ENCODE measurements at places on chromosomes 12 and 14. TPM values are rescaled to one million over a fixed set of nuclear protein-coding genes. Genes with fewer than 3 reads are reported as not detected.

The SPTB gene
- total RNA-seq = 0.09 TPM

The PROX2 gene
- not detected for total RNA-seq

The TRIM9 gene
- total RNA-seq = 1.3 TPM

GRCh38 chr12:46865311-46865710 is 39.5 kb upstream of the SLC38A4 start:
- H3K36me3 ChIP-seq = no peaks in the 10 kb centered on the region
- H3K4me3 ChIP-seq = no peak overlapping the region
- no peak for DNase-seq
- H3K27ac ChIP-seq = no peak overlapping the region
- H3K4me1 ChIP-seq = no peaks in the 10 kb centered on the region
- H3K27me3 ChIP-seq = no peaks in the 10 kb centered on the region

DNA sequence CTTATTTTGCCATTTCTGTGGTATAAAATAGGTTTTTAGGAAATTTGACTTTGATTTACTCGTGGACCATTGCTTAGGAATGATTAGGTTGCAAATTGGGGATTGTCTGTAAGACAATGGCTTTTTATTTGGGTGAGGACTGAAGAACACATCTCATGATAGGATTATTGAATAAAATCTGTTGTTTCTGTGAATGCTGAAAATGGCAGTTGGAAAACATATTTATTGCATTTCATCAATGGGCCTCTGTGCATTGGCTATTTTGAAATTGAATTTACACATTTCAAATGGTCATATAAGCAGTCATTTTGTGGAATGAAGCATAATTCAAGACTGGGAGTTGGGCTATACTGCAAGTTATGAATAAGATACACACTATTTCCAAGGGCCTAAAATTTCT is 46.0 kb downstream of the FGD4 start:
- no peak overlapping the region for H3K4me3 ChIP-seq
- DNase-seq = no peak
- no peaks in the 10 kb centered on the region for H3K27me3 ChIP-seq
- peaks cover 22% of the 10 kb centered on the region for H3K4me1 ChIP-seq

- no peak overlapping the region for H3K27ac ChIP-seq
- peaks cover 10% of the 10 kb centered on the region for H3K4me1 ChIP-seq
- H3K36me3 ChIP-seq = no peaks in the 10 kb centered on the region
These were observed 4.3 kb downstream of the HNF1A start for GRCh38 chr12:120982659-120983058.

The CISTR gene
- not detected for total RNA-seq

DNA sequence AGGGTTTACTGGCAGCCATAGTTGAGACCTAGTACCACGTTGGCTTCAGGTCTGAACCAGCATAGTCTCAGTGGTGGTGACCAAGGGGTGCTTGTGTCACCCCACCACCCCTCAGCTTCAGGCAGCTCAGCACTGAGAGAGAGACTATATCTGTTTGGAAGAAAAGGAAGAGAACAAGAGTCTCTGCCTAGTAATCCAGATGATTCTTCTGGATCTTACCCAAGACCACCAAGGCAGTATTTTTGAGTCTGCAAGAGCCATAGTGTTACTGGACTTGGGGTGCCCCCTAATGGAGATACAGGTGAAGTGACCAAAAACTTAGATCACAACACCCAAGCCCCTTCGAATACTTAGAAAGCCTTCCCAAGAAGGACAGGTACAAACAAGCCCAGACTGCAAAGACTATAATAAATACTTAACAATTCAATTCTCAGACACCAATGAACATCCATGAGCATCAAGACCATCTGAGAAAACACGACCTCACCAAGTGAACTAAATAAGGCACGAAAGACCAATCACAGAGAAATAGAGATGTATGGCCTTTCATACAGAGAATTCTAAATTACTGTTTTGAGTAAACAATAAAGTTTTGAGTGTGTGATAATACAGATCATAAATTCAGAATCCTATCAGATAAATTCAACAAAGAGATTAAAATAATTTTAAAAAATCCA is 107.0 kb downstream of the HELB start:
- DNase-seq = peak; percentile 68
- no peaks in the 10 kb centered on the region for H3K27me3 ChIP-seq
- H3K4me3 ChIP-seq = no peak overlapping the region
- H3K36me3 ChIP-seq = no peaks in the 10 kb centered on the region
- peaks cover 6% of the 10 kb centered on the region for H3K4me1 ChIP-seq
- H3K27ac ChIP-seq = no peak overlapping the region

DNA sequence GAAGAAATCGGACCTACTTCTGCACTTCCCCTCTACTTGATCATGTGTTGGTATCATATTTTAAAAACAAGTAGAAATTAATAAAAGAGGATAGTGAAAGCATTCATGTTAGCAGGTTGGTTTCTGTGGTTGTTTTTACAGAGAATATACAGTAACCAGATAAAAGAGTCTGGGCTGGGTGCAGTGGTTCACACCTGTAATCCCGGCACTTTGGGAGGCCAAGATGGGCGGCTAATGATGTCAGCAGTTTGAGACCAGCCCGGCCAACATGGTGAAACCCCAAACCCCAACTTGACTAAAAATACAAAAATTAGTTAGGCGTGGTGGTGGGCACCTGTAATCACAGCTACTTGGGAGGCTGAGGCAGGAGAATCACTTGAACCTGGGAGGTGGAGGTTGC is 55.9 kb downstream of the LRP6 start:
- no peak overlapping the region for H3K4me3 ChIP-seq
- no peaks in the 10 kb centered on the region for H3K36me3 ChIP-seq
- no peaks in the 10 kb centered on the region for H3K27me3 ChIP-seq
- no peak overlapping the region for H3K27ac ChIP-seq
- no peaks in the 10 kb centered on the region for H3K4me1 ChIP-seq
- no peak for DNase-seq

DNA sequence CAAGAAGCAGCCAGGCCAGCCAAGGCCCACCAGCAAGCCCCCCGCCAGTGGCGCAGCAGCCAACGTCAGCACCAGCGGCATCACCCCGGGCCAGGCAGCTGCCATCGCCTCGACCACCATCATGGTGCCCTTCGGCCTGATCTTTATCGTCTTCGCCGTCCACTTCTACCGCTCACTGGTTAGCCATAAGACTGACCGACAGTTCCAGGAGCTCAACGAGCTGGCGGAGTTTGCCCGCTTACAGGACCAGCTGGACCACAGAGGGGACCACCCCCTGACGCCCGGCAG is 15.0 kb downstream of the ORAI1 start:
- no peaks in the 10 kb centered on the region for H3K4me1 ChIP-seq

The FAM222A gene
- 10.6 TPM for total RNA-seq

DNA sequence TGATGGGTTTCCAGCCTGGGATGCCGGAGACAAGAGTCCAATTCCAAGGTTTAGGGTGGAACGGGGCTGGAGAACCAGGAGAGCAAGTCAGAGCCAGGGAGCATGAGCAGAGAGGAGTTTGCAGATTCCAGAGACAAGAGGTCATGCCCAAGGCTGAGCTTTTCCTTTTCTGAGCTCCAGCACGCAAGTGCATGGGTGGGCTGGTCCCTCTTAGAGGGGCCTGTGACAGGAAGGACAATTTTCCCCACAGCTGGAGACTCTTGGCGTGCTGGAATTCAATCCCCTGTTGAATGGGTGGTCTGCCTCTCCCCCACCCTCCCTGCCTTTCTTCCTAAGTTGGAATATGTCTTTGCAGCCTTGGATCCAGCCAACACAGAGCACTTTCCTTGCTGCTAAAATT is 431.9 kb downstream of the BCL11B start:
- H3K4me3 ChIP-seq = no peak overlapping the region
- no peak overlapping the region for H3K27ac ChIP-seq
- no peaks in the 10 kb centered on the region for H3K4me1 ChIP-seq
- H3K36me3 ChIP-seq = no peaks in the 10 kb centered on the region
- H3K27me3 ChIP-seq = no peaks in the 10 kb centered on the region

GRCh38 chr12:2228535-2228934 is 175.7 kb downstream of the CACNA1C start:
- no peaks in the 10 kb centered on the region for H3K4me1 ChIP-seq
- DNase-seq = no peak

The FSCB gene
- not detected for total RNA-seq

GRCh38 chr12:93127582-93128331 is 198.7 kb upstream of the EEA1 start:
- H3K4me3 ChIP-seq = no peak overlapping the region
- H3K27me3 ChIP-seq = no peaks in the 10 kb centered on the region
- H3K4me1 ChIP-seq = no peaks in the 10 kb centered on the region
- DNase-seq = peak; percentile 9
- no peaks in the 10 kb centered on the region for H3K36me3 ChIP-seq
- no peak overlapping the region for H3K27ac ChIP-seq

DNA sequence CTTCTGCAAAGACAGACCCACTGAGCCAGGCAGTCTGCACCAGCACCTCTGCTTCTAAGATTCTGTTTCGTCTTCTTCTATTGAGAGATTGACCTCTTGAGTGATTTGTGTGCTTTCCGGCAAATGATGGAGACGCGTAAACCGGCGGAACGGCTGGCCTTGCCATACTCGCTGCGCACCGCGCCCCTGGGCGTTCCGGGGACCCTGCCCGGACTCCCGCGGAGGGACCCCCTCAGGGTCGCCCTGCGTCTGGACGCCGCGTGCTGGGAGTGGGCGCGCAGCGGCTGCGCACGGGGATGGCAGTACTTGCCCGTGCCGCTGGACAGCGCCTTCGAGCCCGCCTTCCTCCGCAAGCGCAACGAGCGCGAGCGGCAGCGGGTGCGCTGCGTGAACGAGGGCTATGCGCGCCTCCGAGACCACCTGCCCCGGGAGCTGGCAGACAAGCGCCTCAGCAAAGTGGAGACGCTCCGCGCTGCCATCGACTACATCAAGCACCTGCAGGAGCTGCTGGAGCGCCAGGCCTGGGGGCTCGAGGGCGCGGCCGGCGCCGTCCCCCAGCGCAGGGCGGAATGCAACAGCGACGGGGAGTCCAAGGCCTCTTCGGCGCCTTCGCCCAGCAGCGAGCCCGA is 703 bp downstream of the ASCL4 start:
- no peak overlapping the region for H3K27ac ChIP-seq
- H3K4me3 ChIP-seq = peak overlapping the region; percentile 53
- DNase-seq = peak; percentile 91
- H3K4me1 ChIP-seq = peaks cover 6% of the 10 kb centered on the region
- peaks cover 100% of the 10 kb centered on the region for H3K27me3 ChIP-seq

The NFE2 gene
- 4.3 TPM for total RNA-seq

Measured in neural progenitor cell (in vitro differentiated cells).